ENCODE measurements at places on chromosomes 7 and 10. TPM values are rescaled to one million over a fixed set of nuclear protein-coding genes. Genes with fewer than 3 reads are reported as not detected.
A peak's percentile ranks its signal among the peaks of the same experiment; 100 is the strongest.

- DNase-seq = no peak
Observed at GRCh38 chr7:155829796-155830470, 17.7 kb upstream of the SHH start.

DNA sequence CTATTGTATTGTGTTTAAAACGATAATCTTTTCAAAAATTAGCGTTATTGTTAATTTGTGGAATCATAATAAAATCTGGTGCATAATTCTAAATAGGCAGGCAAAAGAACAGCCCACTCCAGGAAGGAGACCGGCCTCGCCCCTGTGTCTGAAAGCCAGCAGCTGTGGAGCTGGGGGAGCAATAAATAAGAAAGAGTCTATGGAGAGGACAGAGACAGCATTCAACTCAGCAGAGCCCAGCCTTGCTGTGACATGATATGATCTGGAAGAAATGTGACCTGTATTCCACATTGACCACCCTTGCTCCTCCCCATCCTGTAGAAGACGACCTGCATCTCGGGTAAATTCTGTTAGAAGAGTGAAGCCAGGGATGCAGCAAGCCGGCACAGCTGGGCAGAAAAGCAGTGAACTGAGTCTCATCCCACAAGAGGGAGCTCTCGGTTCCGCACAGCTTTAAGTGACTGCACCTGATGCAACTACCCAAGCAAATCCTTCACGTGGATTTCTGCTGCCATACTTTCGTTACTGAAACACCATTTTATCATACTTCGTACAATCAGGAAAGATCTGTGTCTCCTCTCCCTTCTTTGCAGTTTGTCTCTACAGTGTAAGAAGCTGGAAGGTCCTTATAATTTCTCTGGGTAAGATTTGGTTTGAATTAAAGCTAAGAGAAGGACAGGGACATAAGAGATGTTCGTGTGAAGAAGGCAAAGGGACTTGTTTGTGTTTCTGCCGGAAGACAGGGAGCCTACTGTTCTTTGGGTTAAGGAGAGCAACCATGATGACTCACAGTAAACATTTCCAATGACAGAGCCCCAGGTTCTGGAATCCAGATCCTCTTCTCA lies 427.1 kb downstream of the GPAM start:
- DNase-seq = no peak

DNA sequence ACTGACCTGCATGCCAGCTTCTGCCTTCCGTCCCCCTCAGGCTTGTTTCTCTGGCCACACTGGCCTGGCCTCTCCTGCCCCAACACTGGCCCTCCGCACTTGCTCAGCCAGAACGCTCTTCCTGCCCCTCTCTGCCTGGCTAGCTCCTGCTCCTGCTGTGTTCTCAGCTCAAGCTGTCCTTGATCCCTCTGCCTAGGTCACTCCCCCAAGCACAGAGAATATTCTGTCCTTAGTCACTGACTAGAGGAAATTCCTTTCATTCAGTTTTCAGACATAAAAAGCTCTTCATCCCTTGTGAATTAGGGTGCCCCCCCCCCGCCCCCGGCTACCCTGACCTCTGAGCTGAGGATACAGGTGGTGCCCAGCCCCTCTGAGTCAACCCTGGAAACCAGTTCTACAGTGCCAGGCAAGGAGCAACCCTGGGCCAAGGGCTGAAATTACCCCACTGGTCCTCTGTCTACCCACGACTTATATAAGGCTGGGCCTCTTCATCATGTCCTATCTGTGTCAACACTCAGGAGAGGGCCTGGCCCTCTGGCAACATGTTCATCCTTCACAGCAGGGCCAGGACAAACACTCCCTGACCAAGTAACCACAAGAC lies 6.6 kb upstream of the SGPL1 start:
- DNase-seq = no peak

DNA sequence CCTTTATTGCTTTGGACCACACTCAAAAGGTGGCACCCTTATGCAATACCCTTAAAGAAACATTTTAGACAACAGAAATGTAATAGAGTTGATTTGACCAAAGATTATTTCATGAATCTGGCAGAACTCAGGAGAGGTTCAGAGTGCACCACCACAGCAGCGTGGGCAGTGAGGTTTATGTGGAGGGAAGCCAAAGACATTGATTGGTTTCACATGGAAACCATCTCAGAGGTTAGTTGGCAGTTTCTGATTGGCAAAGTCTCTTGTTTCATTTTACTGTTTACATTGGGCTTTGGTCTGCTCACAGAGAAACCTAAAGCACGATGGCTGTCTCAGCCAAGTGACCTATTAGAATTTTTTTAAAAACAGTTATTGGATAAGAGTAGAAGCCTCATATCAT lies 101.3 kb downstream of the SDHAF3 start:
- no peak for DNase-seq

- no peak for DNase-seq
Observed at GRCh38 chr10:97891497-97892167, 42.0 kb downstream of the GOLGA7B start.

SPAM1 gene
- polyA plus RNA-seq = not detected

- no peak for DNase-seq
Observed at GRCh38 chr10:71432101-71432905, 35.6 kb downstream of the CDH23 start.

GRCh38 chr7:29878081-29878688 lies 71.9 kb downstream of the WIPF3 start:
- DNase-seq = no peak

- DNase-seq = no peak
Observed at GRCh38 chr10:51748959-51749358, 49.6 kb upstream of the CSTF2T start.

GRCh38 chr10:103192451-103193106 lies 493 bp downstream of the NT5C2 start:
- DNase-seq = peak; percentile 82

GRCh38 chr7:27579565-27579964 lies 83.1 kb downstream of the HIBADH start:
- DNase-seq = no peak

DNA sequence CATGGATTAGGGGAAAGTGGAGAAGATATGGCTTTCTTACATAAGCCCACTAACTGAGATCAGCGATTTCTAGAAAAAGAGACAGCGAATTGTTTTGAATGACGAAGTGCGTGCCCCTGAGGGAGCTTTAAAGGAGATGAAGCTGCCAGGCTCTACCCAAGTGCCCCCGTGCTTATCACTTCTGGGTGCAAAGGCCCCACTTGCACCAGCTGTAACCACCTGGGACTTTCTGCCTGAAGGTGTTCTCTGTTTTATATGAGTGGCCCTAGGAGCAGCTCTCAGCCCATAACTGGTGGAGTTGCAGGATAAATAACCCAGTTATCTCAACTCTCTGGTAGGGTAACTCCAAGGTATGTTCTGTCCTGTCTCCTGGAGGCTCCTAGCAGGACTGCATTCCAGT lies 20.4 kb upstream of the CARD11 start:
- DNase-seq = no peak

- DNase-seq = peak; percentile 70
Observed at GRCh38 chr7:66099551-66100407, 14.9 kb upstream of the CRCP start.

GRCh38 chr10:83978681-83979383 lies 160.5 kb upstream of the GHITM start:
- DNase-seq = no peak

WNT8B gene
- polyA plus RNA-seq = not detected

DNA sequence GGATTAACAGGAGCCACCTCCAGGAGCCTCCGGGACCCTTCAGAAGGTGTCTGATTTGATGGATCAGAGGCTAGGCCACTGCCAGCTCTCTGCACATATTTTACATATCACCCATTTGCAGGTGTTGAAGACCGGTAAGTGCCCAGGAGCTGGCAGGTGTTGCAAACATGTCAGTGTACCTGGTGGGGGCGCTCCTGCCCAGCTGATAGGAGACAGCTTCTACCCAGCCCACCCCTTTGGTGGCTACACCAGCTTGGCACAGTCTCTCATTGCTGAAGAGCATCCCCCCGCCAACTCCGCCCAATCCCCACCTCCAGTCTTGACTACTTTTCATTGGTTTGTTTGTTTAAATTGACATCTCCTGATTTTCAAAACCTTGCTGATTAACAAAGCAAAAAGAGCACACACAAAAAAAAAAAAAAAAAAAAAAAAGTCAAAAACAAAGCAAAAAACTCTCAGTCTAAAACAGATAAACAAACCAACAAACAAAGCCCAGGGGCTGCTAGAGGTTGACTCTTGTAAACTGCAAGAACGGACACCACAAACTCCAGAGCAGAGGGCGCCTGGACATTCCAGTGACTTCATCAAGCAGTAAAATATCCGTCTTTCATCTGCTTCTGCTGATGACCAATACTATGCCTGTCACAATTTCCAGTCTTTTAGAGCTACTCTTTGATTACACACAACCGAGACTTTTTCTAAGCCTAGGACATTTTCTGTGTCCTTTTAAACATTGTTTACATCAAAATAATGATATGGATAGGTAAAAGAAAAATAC lies 275.3 kb downstream of the NRG3 start:
- peak; percentile 4 for DNase-seq

- no peak for DNase-seq
Observed at GRCh38 chr7:13852281-13852968, 137.0 kb downstream of the ETV1 start.

RBM20 gene
- 61.9 TPM for polyA plus RNA-seq

DNA sequence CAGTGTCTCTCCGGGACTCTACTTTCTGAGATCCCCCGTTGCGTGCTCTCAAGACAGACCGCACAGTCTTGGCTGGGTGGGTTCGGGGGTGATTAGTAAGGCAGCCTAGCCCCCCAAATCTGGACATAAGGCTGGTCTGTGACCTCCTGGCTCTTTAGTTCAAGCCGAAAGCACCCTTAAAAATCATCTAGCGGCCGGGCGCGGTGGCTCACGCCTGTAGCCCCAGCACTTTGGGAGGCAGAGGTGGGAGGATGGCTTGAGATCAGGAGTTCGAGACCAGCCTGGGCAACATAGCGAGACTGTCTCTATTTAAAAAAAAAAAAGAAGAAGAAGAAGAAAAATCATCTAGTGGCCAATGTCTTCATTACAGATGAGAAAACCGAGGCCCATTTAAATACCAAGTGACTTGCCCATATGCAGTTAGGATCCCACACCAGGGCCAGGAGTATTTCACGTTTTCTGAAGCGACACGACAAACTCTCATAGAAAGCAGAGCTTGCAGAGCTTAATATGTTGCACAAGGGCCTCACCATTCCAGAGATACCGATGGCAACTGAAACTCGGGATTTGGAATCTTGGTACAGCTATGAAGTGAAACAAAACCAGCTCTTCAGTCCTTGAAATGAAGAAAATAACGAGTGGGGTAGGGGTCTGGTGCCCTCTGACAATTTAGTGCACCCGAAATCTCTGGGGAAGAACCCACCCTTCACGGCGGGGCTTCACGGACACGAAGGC lies 703 bp upstream of the HILPDA start:
- DNase-seq = no peak

DNA sequence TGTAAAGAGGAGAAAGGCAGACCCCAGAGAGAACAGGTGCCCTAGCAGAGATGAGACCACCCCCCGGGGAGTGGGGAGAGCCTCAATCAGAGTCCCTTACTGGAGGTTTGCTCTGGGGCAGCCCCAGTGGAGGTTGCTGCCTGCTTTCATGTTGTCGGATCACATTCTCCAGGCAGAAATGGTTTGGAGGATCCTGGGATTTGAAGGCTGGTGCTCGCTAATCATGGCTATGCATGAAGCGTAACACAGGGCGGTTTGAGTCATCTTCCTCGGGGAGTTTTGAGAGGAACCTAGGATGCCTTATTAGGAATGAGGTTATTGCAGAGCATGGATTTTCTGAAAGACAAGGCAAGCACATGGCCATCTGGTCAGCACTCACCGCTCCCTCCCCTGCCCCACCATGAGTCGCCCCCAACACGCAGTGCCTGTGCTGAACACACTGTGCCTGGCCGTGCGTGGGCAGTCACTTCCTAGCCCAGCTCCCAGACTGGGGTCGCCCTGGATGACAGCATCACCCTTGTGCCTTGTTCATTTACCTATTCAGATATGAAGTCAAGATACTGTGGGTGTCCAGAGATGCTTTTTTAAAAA lies 319.9 kb downstream of the DPP6 start:
- no peak for DNase-seq

DNA sequence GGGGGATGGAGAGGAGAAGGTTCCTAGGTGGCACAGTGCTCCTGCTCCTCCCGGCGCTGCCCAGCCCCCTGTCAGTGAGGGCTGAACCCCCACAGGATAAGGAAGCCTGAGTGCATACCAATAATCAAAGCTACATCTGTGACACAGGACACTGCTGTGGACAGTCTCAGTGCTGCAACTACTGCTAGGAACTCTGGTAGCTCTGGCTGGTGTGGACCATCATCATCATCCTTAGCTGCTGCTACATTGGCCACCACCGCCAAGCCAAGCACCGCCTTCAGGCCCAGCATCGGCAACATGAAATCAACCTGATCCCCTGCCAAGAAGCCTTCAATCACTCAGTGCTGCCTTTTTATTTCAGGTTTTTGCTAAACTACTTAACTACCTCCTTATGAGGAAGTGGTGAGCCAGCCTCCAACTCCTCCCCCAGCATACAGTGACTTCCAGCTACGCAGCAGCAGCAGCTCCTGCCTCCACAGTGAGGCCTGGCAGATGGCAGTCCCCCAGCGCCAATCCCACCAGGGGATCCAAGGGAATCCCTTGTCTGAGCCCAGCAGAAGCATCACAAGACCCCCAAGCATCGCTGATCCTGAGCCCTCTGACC lies 32.1 kb upstream of the SLC26A4 start:
- no peak for DNase-seq

MAT1A gene
- polyA plus RNA-seq = not detected

HABP2 gene
- 0.12 TPM for polyA plus RNA-seq

- no peak for DNase-seq
Observed at GRCh38 chr10:128078136-128078969, 47.9 kb downstream of the MKI67 start.

DNA sequence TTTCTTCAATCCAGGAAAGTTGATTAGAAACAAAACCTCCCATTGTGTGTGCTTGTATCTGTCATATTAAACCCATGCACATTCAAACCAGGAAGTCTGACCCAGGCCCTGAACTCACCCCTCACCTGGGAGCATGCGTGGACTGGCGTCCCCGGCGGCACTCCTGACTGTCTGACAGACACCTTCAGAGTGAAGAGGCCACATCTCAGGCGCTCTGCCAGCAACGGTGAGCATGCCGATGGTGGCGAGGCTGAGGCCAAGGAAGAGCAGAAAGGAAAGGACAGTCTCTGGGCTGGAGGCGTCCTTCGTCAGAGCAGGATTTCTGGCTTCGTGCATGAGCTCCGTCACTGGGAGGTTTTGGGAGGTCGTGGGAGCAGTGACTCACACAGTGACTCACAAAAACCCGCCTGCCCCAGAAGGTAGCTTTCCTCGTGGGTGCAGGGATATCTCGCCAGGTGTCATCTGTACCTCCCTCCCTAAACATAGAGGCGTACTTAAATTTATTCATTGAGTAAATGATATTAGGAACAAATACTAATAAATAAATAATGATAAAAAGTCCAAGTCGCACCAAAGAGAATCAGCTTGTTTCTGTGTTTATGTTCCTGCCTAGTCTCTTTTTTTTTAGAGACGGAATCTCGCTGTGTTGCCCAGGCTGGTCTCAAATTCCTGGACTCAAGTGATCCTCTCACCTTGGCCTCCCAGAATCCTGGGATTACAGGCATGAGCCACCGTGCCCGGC lies 13.5 kb downstream of the IQCE start:
- no peak for DNase-seq

GRCh38 chr7:15016766-15017165 lies 114.2 kb upstream of the DGKB start:
- no peak for DNase-seq

TRIL gene
- polyA plus RNA-seq = 0.59 TPM

All from heart right ventricle (tissue), 16 donors.